ENCODE measurements at places on chromosomes 12 and 14. TPM values are rescaled to one million over a fixed set of nuclear protein-coding genes. Genes with fewer than 3 reads are reported as not detected.

The LRRIQ1 gene
- 0.28 TPM for total RNA-seq

The C14orf39 gene
- total RNA-seq = 0.36 TPM

The SCN8A gene
- 14.7 TPM for total RNA-seq

The FAM186B gene
- total RNA-seq = 0.28 TPM

The NOVA1 gene
- total RNA-seq = 0.90 TPM

The DENND5B gene
- total RNA-seq = 13.4 TPM

DNA sequence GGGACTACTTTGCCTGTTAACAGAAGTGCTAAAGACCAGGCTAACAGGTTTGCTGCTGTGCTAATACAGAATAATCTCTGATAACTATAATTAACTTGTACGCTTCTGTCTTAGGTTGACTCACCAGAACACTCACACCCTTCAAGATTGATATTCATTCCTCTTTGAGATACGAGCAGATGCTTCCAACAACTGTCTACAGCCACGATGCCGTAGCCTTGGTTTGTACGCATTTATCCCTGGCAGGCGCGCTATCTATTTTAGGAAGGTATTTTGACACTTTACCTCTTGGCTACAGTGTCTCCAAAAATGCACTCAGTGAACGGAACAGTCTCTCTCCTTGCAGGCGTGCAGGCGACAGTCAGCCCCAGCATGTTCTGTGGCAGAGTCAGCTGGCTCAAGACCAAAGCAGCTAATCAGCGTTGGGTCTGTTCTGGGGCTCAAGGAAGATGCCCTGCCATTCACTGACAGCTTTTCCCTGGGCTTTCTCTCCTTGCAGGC is 146.4 kb upstream of the PRICKLE1 start:
- no peak for DNase-seq

DNA sequence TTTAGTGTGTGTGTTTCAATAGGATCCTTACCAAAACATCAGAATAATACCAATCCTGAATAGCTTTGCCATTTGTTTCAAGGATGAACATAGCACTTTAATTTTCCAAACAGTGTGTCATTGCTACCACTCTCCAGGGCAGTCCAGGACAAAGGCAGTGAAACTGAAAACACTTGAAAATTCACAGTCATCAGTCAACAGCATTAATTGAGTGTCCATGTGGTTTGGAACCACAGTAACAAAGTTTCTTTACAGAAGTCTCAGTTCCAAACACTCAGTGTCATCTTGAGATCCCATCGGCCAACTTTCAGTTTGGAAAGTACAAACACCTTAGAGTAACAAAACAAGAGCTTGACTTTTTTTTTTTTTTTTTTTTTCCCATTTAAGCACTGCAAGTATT is 228.4 kb upstream of the SOX5 start:
- DNase-seq = no peak

DNA sequence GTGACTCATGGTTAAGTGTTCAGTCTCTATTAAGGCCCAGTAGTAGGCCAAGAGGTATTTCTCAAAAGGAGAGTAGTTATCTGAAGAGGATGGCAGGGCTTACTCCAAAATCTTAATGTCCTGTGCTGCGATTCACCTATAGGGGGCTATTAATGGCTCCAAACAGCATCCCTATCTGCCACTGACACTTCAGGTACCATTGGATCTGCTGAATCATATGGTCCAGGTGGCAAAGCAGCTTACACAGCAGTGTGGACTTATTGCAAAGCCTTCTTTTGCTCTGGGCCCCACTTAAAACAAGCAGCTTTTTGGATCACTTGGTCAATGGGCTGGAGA is 60.8 kb upstream of the ATP2B1 start:
- DNase-seq = no peak

GRCh38 chr12:118013283-118013682 is 3.2 kb upstream of the RFC5 start:
- DNase-seq = no peak

DNA sequence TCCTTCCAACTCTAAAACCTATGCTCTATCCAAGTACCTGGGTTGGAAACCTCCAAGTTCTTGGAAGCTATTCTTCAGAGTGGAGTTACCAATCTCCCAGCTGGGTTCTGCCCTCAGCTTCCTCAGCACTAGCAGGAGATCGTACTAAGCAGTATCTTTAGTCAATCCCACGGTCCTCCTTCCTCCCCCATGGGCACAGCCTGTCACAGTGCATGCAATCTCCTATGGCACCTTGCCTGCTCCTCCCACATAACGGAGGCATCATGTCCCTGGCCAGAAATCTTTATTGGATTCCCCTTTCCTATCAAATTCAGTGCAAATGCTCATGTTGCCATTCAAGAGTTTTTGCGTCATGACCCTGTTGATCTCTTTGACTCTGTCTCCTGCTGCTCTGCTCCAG is 5.4 kb upstream of the LPAR5 start:
- no peak for DNase-seq

- no peak for DNase-seq
These were observed 174.8 kb downstream of the EFCAB11 start for GRCh38 chr14:89779707-89780106.

GRCh38 chr12:52151153-52151836 is 40.5 kb downstream of the KRT80 start:
- DNase-seq = no peak

- DNase-seq = peak; percentile 81
These were observed 148.2 kb upstream of the LMNTD1 start for GRCh38 chr12:25701290-25701689.

DNA sequence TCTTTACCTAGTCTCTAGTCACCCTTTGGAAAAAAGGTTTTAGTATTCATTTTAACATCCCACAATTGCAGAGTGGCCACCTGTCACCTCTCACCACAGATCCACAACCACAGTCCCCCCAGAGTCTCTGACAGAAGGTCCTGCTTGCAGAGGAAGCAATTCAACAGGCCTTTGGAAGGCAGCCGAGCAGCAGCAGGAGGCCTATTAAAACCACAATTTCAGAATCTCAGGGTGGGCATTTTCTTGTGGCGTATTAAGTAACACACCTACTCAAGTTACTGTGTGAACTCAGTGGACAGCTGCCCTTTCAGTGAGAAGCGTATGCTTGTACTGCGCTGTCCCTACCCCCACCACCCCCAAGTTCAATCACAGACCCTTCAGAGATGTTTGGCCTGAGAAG is 234.0 kb upstream of the HMGA2 start:
- no peak for DNase-seq

DNA sequence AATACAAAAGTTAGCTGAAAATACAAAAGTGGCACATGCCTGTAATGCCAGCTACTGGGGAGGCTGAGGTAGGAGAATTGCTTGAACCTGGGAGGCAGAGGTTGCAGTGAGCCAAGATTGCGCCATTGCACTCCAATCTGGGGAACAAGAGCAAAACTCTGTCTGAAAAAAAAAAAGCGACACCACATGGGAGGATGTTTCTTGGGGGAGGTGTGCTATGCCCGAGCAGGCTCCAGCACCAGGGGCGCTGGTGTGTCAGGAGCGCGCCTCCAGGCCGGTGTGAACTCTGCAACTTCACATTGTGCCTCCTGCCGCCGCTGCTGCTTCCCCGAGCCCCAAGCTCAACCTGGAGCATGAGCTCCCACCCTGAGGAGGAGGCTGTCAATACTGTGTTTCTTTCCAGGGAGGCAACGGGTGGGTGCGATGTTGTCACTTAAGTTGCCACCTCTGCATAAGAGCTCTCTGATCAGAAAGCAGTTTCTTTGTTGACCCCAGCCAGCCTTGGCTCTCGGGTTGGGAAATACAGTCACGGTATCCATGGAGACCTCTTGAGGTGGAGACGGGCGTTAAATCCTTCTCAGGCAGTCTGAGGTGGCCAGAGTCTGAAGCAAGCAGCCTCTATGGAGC is 18.9 kb downstream of the DEGS2 start:
- DNase-seq = peak; percentile 20

Data from IMR-90 (cell line).